AG20443 (cell line): ENCODE measurements at places on chromosomes 1 and 21.

GRCh38 chr1:87682565-87682964, 353.9 kb downstream of the LMO4 start:
- DNase-seq: no peak

DNA sequence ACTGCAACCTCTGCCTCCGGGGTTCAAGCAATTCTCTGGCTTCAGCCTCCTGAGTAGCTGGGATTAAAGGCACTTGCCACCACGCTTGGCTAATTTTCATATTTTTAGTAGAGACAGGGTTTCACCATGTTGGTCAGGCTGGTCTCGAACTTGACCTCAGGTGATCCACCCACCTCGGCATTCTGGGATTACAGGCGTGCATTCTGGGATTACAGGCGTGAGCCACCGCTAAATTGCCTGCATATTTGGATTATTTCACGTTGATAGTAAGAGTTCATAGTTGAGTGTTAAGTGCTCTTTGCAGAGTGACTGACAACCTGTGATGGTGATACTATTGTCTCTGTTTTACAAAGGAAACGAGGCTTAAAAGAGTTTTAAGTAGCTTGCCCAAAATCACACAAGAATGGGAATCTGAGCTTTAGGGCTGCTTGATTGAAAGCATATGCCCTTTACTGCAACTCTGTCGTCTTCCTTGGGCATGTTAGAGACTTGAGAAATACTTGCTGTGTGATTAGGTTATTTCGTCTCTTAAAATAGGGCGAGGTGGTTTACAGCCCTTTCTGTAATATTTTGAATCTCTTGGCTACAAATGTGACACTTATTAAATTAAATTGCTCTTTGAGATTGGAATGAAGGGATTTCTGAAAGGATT, 12.4 kb downstream of the CDC42 start:
- DNase-seq: no peak

DNA sequence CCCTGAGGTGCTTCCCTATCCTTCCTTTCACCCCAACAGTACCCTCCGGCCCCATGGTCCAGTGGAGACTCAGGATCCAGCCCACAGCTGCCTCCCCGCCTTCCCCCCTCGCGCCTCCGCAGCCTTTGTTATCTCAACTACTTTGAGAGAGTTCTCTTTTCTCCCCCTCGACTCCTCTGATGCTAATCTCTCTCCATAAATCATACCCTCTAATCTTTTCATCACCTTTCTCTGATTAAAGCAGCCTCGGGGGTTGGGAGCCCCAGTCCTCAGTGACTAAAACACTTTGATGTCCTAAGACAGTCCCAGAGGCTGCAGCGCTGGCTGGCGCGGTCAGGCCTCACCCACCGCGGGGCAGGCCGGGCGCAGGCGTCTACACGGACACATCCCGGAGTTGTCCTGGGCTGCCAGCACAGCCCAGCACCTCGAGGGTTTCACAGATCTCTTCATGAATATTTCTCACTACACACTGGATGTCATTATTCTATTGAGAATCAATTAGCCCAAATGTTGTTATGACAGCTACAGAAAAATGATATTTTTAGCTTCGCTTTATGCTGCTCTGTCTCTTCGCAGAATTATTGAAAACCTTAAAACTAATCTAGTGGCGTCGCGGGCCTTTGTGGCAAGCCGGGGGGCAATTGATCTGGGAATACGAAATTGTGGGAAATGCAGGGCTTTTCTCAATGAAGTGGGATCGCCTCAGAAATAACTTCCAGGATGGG, 289.5 kb downstream of the RRAGC start:
- no peak for DNase-seq

DNA sequence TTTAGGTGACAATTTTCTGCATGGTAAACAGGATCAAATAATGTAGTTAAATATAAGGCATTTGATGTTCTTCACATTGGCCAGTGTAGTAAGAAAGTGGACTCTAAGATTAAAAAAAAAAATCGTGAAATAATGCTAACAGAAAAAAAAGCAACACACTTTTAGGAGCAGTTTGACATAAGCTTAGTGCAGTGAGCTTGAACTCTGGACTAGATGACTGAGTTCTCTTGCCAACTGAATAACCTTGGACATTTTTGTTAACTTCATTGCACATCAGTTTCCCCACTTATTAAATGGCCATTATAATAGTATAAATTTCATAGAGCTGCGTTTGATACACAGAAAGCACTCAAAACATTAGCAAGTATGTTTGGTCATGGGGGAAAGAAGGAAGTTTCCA, 649.3 kb upstream of the ADGRL4 start:
- DNase-seq: no peak

DNA sequence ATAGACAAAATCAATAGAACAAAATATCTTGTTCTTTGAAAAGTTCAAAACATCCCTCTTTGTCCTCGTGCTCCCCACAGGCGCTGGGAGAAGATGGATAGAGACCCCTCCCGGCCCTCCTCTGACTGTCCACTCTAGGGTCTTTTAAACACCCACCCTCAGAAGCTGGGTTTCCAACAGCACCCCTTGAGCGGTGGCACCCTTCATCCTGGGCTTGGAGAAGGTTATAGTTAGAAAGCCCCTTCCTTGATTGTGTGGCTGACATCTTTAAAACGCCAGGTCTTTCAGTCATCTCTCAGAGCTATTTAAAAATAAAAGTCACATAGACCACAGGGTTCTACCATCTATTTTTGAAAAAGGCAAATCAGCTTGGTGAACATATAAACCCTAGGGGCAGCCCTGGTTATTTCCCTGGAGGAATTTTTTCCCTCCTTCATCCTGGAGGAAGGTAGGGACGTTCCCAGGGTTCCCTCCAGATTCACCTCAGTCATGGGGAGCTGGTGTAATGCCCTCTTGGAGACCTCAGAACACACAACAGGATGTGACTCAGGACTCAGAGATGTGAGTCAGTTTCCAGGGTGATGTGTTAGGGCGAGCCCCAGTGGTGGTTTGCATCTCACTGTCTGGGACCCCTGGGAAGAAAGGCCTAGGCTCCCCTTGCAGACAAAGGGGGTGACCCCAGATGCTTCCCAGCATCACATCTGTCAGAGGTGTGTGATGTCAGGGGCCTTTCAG, 138.5 kb downstream of the CLIC6 start:
- peak; percentile 84 for DNase-seq

DNA sequence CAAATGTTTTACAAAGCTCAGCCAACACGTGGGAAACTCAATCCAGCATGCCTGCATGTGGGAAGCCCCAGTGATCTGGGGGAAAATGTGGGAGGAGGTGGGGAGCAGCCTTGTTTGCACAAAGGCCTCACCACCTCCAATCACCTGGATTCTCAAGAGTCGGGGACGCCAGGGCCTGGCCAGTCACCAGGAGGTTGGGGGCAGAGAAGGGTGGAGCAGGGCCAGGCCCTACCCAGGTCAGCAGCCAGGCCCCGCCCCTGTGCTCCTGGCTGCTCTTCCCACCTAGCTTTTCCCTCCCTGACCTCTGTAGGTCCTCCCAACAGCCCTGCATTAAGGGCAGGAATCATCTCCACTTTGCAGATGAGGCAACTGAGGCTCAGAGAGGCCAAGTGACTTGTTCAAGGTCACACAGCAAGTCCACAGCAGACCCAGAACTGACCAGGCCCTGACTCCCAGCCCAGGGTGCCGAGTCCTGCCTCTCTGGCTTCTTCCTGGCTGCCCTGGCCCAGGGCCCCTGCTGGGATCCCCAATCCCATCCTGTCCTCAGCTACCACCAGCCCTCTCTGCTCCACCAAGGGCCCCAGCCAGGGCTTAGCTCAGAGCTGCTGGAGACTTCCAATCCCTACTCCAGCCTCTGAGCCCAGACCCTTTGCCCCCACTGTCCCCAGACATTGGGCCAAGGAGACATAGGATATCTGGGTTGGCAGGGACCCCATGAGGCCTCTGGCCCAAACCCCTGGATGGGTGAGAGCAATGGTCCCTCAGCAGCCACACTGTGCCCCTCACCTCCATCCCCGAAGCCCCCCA, 508.6 kb downstream of the PTPRU start:
- no peak for DNase-seq

DNA sequence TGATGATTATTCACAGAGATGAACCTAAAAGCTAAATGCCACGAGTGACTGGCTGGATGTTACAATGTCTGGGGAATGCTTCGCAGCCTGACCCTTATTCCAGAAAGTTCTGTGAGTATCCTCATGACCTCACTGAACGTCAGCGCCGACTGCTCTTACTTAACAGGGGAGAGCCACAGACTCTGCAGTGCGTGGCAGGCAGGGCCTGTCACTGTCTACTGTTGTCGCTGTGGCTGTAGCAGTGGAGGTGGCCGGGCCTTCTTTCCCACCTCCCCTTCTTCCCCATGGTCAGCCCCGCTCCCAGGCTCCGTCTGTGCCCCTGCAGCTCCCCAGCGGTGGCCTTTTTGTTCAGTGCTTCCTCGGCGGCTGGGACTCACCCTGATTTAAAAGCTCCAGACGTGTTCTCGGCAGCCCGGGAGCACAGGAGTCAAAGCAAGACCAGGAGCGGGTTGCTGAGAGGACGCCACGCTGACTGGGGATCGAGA, 52.2 kb upstream of the TARBP1 start:
- peak; percentile 73 for DNase-seq

- no peak for DNase-seq
Observed at GRCh38 chr21:45430521-45431501, 25.8 kb downstream of the COL18A1 start.

DNA sequence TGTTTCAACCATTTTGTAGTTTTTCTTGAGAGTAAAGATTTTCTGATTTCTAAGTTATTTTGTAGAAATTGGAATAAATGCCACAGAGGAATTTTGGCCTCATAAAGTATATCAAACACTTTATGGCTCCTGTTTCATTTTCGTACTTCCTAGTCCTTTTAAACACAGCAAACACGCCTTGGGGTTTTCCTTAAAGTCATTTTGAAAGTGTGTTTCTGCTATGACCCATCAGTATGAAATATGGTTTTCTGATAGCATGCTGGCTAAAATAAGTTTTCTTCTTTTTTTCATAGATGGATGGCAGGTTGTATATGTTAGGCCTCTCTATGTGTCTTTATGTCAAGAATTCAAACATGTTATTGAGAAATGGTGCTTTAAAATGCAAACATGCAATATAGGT, 940.1 kb upstream of the TMPRSS15 start:
- no peak for DNase-seq

DNA sequence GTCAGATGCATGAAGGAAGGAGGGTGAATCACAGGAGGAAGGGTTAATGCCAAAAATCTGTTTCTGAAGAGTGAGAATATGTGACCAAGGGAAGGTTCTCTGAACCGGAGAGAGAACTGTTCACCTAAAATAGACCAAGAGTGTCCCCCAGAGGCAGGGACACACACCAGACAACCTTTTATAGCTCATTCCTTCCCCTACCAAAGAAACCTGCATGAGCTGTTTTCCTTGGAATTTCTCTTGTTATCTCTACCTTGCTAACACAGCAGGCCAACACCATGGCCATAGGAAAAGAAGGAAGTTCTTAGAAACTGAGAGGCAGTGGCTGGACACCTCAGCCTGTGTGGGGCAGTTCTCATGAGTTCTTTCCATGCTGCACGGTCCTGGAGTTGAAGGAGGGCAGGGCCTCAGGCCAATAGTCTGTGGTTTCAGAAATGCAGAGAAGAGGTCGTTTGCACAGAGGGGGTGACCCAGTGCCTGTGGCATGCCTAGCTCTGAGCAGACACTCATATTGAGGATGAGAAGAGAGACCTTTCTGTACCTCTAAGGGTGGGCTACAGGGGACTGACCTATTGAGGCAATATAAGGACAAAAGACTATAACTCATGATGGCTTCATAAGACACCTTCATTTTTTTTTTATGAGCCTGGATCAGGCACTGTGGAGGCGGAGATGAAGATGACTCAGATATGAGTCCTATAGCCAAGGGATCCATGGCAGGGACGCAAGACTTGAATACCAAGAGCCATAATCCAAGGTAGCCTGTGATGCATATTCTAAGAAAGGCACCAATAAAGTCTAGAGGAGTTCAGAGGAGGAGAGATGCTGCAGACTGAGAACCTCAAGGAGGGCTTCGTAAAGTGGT, 39.4 kb downstream of the IGFN1 start:
- peak; percentile 64 for DNase-seq

- no peak for DNase-seq
Observed at GRCh38 chr1:15180189-15180588, 26.6 kb downstream of the TMEM51 start.

DNA sequence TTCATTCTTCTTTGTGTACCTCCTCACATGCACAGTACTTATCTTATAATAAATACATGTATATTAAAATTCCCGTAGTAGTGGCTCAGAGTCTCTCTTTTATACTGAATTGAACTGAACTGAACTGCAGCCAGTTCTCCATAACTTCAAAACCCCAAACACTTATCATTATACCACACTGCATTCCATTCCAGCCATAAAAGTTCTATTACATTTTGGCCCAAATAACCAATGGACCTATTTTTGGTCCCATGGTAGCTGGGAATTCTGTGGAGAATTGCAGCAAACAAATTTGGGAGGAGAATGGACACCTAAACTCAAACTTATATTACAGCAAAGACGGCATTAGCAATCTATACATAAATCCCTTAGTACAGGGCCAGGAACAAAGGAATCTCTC, 86.6 kb upstream of the C1orf87 start:
- DNase-seq: peak; percentile 49

- no peak for DNase-seq
Observed at GRCh38 chr1:99439433-99440075, 175.3 kb downstream of the PLPPR4 start.

DNA sequence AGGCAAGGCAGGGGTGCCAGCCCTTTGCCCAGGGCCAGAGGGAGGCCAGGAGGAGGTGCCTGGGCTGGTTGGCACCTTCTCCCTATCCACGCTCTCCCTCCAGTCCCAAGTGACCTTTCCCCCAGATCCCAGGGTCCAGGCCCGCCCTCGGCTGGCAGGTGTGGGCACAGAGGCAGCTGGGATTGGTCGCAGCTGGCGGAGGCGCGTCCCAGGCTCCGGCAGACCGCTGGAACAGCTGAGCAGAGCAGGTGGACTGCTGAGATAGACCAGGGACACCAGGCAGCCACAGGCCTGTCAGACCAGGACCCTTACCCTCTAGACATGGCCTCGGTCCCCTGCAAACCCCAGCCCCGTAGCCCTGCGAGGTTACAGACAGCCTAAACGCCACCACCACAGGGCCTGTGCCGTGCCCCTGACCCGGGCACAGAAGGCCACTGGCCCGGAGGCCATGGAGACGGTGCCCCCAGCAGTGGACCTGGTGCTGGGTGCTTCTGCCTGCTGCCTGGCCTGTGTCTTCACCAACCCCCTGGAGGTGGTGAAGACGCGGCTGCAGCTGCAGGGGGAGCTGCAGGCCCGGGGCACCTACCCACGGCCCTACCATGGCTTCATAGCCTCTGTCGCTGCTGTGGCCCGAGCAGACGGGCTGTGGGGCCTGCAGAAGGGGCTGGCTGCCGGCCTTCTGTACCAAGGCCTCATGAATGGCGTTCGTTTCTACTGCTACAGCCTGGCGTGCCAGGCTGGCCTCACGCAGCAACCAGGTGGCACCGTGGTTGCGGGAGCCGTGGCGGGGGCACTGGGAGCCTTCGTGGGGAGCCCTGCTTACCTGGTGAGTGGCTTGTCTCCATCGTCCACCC, at the start of gene SLC25A34:
TSS of gene SLC25A34 (plus strand) at position 221 of the 854 bp plus-strand sequence. CDS start at position 449, 228 bp downstream.
- peak; percentile 27 for DNase-seq
